ENCODE measurements at places on chromosomes 11 and 22.

DNA sequence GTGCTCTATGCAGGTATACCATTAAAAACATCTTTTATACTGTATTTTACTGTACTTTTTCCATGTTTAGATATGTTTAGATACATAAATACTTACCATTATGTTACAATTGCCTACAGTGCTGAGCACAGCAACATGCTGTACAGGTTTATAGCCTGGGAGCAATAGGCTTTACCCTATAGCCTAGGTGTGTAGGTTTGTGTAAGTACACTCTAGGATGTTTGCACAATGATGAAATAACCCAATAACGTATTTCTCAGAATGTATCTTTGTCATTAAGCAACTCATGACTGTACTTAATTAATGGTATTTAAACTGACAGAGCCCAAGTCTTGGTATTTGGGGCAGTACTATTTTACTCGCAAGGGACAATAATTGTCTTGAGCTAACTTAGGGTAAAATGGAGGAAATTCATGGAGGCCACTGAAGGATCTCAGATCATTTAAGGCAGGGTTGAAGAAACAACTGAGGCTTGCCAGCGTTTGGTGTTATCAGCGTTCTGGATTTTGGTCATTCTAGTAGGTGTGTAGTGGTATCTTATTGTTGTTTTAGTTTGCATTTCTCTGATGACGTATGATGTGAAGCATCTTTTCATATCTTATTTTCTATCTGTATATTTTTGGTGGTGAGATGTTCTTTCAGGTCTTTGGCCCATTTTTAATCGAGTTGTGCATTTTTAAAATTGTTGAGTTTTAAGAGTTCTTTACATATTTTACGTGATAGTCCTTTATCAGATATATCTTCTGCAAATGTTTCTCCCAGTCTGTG, 42.4 kb downstream of the ADAMTS15 start:
- DNase-seq: no peak

DNA sequence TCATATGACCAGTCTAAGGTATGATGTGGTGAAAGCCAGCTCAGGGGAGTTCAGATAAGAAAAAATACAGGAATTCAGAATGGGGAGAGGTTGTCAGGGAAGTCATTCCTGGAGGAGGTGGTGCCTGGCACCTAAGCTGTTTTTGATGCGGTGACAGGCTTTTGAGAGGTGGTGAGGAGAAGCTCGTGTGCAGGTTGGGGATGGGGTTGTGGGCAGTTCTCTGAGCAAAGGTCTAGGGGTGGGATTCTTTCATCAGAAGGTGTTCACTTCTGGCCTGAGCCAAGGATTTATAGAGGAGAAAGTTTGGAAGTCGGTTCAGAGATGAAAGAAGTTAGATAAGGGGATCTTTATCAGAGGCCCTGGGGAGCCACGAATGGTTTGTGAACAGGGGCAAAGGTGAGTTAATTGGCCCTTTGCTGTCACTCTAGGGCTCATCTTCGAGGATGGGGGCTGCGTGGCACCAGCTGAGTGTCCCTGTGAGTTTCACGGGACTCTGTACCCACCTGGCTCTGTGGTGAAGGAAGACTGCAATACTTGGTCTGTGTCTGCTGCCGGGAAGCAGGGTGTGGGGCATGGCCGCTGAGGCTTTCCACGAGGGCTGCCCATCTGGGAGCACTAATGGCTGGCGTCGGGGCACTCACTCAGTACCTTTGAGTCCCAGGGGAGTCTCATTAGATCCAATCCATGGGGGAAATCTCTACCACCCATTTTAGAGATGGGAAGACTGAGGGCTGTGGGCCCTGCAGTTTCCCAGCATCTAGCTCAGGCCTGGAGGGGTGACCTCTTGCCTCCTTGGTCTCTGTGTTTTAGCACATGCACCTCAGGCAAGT, 13.4 kb downstream of the OTOG start:
- no peak for DNase-seq

DNA sequence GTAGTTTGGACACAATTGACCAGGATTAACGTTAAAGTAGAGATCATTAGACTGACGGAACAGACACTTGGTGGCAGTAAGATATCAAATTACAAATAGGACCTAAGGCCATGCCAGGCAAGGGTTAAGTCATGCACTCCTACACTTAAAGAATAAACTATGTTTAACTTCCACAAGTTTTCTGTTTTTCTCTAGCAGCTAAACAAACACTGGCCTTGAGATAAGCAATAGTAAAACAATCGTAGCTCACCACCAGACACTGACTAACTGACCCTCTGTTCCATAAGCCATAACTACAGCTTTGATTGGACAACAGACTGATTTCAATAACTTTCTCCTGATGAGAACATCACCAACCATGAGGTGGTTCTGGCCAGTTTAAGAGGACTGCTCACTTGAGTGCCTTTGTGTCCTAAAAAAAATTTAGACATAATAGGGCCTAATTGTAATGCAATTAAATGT, 2.0 kb upstream of the CEP126 start:
- no peak for DNase-seq

- DNase-seq: no peak
These were observed 8.1 kb downstream of the APIP start for GRCh38 chr11:34907934-34908593.

DNA sequence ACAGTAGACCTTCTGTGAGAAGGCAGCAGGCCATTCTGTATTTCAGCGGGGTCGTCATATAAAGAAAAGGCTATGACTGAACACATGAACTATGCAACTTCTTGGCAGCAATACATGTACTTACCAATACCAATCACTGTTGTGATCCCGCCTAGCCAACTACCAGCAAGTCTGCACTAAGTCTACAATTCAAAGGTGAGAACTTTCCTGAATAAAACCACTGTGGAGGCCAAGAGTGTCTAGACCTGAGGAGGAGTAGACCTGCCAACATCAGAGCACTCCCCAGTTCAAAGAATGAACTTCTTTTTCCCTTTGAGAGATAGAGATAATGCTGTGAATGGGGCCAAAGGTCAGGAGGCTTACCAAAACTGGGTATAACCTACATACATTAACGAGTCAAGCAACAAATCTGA, 108.2 kb downstream of the SIK3 start:
- DNase-seq: no peak

DNA sequence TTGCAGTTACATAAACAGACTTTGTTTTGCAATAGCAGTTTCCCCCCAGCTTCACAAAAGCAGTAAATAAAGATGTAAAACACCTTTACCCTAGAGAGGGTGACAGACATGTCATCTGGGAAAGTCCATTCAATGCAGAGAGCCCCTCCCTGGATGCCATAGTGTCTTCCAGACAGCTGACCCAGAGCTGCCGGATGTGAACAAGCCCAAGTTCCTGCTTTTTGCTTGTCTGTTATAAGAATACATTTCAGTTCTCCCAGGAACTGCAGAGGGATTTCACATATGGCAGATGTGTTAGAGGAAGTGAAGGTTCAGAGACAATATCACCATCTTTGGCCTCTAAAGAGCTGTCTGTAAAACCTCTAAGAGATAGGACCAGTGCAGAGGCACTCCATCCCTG, 48.9 kb downstream of the RELT start:
- no peak for DNase-seq

DNA sequence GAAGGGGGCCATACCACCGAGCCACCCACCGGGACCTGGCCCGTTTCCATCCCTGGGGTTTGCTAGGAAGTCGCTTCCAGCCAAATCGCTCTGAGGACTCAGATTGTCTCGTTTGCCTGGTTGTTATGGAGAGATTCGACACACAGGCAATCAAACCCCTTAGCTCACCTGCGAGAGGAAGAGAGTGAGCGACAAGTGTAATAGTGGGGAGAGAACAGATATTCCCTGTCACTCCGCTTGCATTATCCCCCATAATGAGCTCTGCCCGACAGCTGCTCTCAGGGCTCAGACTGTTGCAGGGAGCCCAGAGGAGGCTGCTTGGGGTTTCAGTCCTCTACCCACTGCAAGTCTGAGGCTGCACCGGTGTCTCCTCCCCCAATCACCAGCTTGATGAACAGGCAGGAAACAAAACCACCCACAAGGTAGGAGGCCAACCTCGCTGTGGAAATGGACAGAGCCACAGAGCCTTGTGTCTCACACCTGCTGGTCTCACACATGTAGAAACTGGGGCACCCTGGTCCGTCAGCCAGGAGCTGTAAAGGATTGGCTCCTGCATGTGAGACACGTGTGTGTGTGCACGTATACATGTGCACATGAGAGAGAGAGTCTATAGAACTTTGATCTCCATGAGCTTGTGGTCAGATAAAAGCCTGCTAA, 351.1 kb downstream of the BUD13 start:
- no peak for DNase-seq

GRCh38 chr11:103735497-103736032, 300.9 kb upstream of the DDI1 start:
- no peak for DNase-seq

- no peak for DNase-seq
These were observed at the start of gene USH1C for GRCh38 chr11:17544181-17544622. Gene USH1C (minus strand): TSS chr11:17544416. CDS start chr11:17544307, 109 bp downstream.

GRCh38 chr11:78349624-78350023, 68.0 kb downstream of the GAB2 start:
- no peak for DNase-seq

- DNase-seq: no peak
These were observed 14.3 kb upstream of the LINC01488 start for GRCh38 chr11:69467196-69467595.

DNA sequence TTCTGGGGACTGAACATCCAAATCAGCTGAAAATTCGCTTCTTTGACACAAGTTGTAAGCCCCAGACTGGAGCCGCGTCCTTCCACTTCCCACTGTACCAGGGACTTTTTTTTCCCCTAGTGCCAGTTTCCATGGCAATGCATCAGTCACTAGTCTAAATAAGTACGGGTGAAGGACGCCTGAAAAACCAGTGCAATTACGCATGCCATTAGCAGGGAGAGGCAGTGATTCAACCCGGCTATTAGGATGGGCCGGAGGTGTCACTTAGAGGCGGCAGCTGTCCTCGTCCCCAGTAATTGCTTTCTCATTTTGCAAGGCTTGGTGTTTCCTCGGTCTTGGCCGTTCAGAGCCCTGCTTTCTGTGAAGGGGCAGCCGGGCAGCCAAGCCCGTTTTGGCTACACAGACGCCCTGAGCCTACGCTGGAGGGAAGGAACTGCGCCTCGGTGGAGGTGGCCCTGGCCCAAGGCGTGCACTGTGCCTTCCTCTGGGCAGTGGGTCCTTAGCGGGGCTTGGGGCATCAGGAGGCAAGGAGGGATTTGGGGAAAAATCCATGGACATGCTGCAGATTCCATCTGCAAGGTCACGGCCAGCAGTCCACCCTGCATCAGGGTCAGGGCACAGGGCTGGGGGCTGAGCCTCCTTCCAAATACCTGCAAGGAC, 319.7 kb downstream of the CTTN start:
- no peak for DNase-seq

- DNase-seq: no peak
These were observed 108.8 kb downstream of the PPP6R3 start for GRCh38 chr11:68569357-68569756.

- no peak for DNase-seq
These were observed 301.1 kb downstream of the SHANK2 start for GRCh38 chr11:70951139-70951804.

- no peak for DNase-seq
These were observed 352.9 kb downstream of the TENM4 start for GRCh38 chr11:79087961-79088318.

- no peak for DNase-seq
These were observed 258.3 kb downstream of the LRRC4C start for GRCh38 chr11:41201156-41201555.

GRCh38 chr22:28016781-28017557, 97.9 kb upstream of the PITPNB start:
- DNase-seq: no peak

DNA sequence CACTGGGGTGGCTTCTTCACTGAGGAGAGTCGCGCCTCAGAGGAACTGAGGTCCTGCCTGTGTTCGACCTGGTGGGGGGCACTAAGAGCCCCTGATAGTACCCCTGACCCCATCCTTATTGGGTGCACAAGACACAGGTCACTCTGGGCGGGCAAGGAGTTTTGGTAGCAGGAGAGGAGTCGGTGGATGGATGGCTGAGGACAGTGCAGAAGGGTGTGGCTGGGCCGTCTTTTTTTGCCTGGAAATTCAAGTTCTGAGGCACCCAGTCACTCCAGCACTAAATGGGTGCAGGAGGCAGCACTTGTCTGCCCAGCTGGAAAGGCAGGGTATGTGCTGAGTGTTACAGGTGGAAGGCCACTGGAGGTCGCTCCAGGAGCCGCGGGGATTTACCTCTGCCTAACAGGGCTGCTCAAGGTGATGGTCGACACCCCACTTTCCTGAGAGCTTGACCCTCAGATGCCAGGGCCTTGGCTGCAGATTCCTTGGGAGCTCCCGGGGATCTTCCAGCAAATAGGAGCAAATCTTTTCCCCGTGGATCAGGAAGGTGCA, 960 bp downstream of the TSSC4 start:
- DNase-seq: no peak

GRCh38 chr11:59794417-59794816, 16.2 kb downstream of the MRPL16 start:
- no peak for DNase-seq

GRCh38 chr11:37525336-37525735, 927.3 kb upstream of the RAG2 start:
- DNase-seq: no peak

- no peak for DNase-seq
These were observed 327.3 kb upstream of the PITPNB start for GRCh38 chr22:28246397-28246796.

GRCh38 chr11:35223371-35223796, 84.4 kb downstream of the CD44 start:
- no peak for DNase-seq

- no peak for DNase-seq
These were observed at the start of gene SLC17A6 for GRCh38 chr11:22337596-22338485. Gene SLC17A6 (plus strand): TSS chr11:22338381. CDS start chr11:22338534, 153 bp downstream.

GRCh38 chr11:86249307-86250098, 5.0 kb downstream of the EED start:
- no peak for DNase-seq

DNA sequence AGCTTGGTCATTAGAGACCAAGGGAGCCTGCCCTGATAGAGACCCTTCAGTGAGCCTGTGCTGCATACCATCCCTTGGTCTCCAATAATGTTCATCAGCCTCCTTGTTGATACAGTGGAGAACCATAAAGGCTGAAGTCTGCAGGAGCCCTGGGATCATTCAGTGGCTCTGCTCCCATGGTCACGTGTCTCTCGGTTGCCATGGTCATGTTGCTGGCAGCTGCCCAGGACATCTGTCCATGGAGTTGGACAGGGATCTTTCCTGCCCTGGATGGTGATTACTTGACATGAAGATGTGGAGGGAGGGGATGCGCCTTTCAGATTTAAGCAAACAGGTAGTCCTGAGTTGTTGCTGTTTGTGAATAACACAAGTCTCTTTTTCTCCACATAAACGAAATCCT, 38.2 kb downstream of the CYB5R2 start:
- no peak for DNase-seq

DNA sequence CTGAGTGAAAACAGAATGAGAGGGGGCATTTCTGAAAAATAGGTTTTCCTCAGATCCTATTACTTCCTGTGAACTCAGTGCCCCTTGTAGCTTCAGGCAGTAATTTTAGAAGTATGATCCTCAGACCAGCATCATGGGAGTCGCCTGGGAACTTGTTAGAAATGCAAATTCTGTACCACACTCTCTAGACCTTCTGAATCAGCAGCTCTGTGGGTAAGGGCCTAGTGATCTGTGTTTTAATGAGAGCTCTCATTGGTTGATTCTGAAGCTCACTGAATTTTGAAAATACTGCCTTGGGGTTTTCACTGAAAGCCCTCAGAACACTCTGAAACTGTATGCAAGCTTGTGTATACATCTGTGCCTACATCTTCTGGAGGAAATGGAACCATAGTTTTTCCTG, 647.2 kb upstream of the ANO5 start:
- DNase-seq: no peak

All from CD4-positive, alpha-beta T cell treated with Interferon alpha-2 for 1 hour (primary cell).